ENCODE measurements at places on chromosomes 11 and 22. TPM values are rescaled to one million over a fixed set of nuclear protein-coding genes. Genes with fewer than 3 reads are reported as not detected.

The KRTAP5-7 gene
- not detected for total RNA-seq

The CRELD2 gene
- total RNA-seq: 79.7 TPM

The TANGO2 gene
- total RNA-seq: 26.2 TPM

The LGALS12 gene
- total RNA-seq: not detected

DNA sequence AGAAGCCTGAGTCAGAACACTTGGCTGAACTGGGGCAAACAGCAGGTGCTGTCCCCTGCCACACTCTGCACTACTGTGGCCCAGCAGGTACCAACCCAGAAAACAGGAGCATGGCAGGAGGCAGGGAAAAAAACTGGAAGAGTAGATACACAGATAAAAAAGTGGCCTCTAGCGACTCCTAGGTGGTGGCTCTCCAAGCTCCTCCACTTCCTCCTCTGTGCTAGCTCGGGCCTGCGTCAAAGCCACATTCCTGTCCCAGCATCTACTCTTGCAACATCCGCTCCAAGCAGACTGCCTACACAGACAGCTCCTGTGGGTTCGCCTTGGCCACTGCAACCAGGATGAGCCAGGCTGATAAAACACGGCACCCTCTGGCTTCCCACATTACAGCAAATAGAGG, 6.9 kb downstream of the OR8B12 start:
- H3K36me3 ChIP-seq: no peaks in the 10 kb centered on the region
- H3K4me1 ChIP-seq: peaks cover 7% of the 10 kb centered on the region
- DNase-seq: peak; percentile 65
- no peaks in the 10 kb centered on the region for H3K27me3 ChIP-seq

DNA sequence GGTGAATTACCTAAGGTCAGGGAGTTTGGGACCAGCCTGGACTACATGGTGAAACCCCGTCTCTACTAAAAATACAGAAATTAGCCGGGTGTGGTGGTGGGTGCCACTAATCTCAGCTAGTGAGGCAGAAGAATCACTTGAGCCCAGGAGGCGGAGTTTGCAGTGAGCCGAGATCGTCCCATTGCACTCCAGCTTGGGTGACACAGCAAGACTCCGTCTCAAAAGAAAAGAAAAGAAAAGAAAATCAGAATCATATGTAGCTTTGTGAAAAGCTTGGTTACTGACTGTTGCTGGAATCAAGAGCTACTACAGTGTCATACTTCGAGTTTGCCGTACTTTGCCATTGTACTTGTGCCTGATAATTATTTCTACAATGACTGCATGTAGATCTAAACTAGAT, 4.2 kb upstream of the TMEM135 start:
- DNase-seq: no peak
- no peak overlapping the region for H3K4me3 ChIP-seq
- H3K27ac ChIP-seq: no peak overlapping the region
- H3K4me1 ChIP-seq: peaks cover 9% of the 10 kb centered on the region
- no peaks in the 10 kb centered on the region for H3K36me3 ChIP-seq

DNA sequence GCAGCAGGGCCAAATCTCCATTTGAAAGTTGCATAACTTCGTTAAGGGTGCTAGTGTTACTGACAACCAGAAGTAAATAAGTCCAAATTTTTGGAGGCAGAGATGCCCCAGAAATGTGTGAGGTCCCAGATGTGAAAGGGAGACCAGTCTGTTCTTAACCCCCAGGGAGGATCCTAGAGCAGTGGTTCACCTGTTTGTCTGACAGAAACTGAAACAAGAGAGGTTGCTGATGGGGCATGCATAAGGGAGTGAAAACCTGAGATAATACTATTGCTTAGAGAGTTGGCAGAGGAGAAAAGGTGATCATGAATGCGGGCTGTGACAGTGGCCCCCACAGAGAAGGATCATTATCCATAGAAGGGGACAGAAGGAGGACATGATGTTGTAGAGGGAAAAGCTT, 3.8 kb downstream of the CBLIF start:
- H3K27me3 ChIP-seq: no peaks in the 10 kb centered on the region
- no peak for DNase-seq
- H3K36me3 ChIP-seq: no peaks in the 10 kb centered on the region
- H3K27ac ChIP-seq: no peak overlapping the region
- H3K4me3 ChIP-seq: no peak overlapping the region

DNA sequence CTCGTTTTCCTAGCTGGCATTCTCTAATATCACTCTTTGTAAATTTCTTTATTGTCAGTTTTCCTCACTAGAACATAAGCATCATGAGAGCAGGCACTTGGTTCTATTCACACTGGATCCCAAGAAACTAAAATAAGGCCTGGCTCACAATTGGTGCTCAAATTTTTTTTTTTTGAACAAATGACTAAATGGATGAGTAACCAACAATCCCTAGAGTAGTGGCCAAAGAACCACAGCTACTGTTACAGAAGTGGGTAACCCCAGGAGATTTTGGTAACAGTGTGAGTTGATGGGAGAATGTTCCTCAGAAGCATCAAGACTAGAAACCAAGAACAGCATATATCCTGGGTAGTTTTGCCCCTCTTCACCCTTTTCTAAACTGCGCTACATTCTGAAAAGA, 572.6 kb downstream of the INSC start:
- no peak for DNase-seq
- no peaks in the 10 kb centered on the region for H3K27me3 ChIP-seq
- H3K4me3 ChIP-seq: no peak overlapping the region

DNA sequence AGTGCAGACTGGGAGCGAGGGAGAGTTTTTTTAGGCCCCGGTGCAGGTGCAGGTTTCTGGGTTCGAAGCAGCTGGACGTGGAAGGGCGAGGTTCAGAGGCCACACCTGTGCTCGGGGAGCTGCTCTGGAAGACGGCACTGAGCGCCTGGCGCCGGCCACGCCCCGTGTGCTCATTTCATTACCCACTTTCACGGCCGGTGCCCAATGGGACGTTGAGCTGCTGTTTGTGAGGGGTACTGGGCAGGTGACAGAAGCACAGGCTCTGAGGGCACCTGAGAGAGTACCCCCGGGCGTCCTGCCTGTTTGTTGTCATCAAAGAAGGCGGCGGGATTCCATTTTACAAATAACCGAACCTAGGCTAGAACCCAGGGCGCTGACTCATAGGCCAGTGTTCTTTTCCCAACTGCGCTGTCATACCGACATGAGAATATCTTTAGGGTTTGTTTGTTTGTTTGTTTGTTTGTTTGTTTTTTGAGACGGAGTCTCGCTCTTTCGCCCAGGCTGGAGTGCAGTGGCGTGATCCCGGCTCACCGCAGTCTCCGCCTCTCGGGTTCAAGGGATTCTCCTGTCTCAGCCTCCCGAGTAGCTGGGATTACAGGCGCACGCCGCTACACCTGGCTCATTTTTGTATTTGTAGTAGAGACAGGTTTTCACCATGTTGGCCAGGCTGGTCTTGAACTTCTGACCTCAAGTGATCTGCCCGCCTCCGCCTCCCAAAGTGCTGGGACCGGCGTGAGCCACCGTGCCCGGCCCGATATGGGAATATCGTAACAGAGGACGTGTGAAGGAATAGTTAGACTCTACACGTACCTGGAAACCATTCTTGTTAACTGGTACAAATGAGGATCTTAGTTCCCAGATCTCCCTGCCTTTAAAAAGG, 16.6 kb upstream of the SPTBN2 start:
- H3K27ac ChIP-seq: peak overlapping the region; percentile 72
- no peaks in the 10 kb centered on the region for H3K27me3 ChIP-seq
- peak; percentile 66 for DNase-seq
- H3K36me3 ChIP-seq: no peaks in the 10 kb centered on the region

- H3K27ac ChIP-seq: no peak overlapping the region
- no peaks in the 10 kb centered on the region for H3K36me3 ChIP-seq
- H3K4me1 ChIP-seq: peaks cover 14% of the 10 kb centered on the region
- DNase-seq: peak; percentile 7
- H3K27me3 ChIP-seq: no peaks in the 10 kb centered on the region
Measured at GRCh38 chr22:50505776-50506610, 1.5 kb downstream of the LMF2 start.

- no peak overlapping the region for H3K27ac ChIP-seq
- H3K4me3 ChIP-seq: no peak overlapping the region
- peak; percentile 1 for DNase-seq
- peaks cover 13% of the 10 kb centered on the region for H3K4me1 ChIP-seq
Measured at GRCh38 chr22:38952281-38952993, 5.0 kb upstream of the APOBEC3A start.

GRCh38 chr22:22720201-22720723, 75.8 kb downstream of the GGTLC2 start:
- no peak overlapping the region for H3K27ac ChIP-seq
- H3K36me3 ChIP-seq: no peaks in the 10 kb centered on the region
- peak; percentile 41 for DNase-seq
- no peak overlapping the region for H3K4me3 ChIP-seq

GRCh38 chr11:9184516-9184915, 80.6 kb downstream of the DENND5A start:
- no peak overlapping the region for H3K4me3 ChIP-seq
- no peaks in the 10 kb centered on the region for H3K27me3 ChIP-seq
- DNase-seq: no peak
- H3K27ac ChIP-seq: no peak overlapping the region
- peaks cover 4% of the 10 kb centered on the region for H3K36me3 ChIP-seq
- no peaks in the 10 kb centered on the region for H3K4me1 ChIP-seq

DNA sequence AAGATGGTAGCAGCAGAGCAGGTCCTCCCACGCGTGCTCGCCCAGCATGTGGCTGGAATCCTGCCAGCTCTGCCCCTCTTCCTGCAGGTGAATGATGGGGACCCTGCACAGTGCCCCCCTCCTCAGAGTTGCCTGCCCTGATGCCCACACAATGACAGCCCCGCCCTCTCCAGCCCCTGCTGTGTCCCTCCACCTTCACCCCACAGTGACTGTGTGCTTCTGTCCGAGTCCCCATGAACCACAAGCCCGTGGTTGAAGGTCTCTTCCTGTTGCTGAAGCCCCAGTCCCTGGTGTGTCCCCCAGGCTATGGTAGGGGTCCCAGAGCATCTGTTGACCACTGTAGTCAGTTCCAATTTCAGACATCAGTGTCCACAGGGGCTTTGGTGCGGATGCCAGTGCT, 71.0 kb downstream of the BRD1 start:
- no peak overlapping the region for H3K4me3 ChIP-seq
- DNase-seq: no peak
- H3K27ac ChIP-seq: no peak overlapping the region
- no peaks in the 10 kb centered on the region for H3K4me1 ChIP-seq
- H3K36me3 ChIP-seq: no peaks in the 10 kb centered on the region

DNA sequence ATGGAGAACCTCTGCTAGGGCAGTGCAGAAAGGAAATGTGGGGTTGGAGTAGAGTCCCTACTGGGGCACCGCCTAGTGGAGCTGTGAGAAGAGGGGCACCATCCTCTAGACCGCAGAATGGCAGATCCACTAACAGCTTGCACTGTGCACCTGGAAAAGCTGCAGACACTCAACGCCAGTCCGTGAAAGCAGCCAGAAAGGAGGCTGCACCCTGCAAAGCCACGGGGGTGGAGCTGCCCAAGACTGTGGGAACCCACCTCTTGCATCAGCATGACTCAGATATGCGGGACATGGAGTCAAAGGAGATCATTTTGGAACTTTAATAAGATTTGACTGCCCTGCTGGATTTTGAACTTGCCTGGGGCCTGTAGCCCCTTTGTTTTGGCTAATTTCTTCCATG, 8.7 kb downstream of the TSKU start:
- H3K27ac ChIP-seq: peak overlapping the region; percentile 60
- no peaks in the 10 kb centered on the region for H3K27me3 ChIP-seq
- H3K36me3 ChIP-seq: no peaks in the 10 kb centered on the region
- H3K4me1 ChIP-seq: peaks cover 62% of the 10 kb centered on the region
- H3K4me3 ChIP-seq: no peak overlapping the region

DNA sequence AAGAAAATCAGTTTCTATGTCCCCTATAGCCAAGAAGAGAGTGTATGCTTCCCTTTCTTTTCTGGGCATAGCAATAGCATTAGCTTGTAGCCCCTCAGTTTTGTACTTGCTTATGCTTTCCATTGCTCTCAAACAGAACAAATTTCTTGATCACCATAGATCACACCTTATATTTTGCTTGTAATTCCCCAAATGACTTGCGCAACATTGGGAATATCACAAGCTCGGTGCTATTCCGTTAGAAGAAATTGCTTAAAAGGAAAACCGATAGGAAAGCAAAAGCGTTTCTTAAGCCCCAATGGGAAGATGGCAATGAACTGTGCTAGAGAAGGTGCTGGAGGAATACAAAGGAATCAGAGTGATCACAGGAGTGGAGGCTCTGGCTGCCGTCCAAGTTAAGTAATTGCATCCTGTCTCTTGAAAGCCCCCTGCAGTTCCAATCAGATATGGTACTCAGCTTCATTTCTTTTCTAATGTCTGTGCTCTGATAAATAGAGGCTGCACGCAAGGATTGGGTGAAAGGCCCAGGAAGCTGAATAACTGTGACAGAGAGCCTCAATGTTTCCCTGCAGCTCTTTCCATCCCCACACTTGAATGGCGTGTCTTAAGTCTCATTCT, 182.1 kb upstream of the KIRREL3 start:
- H3K36me3 ChIP-seq: no peaks in the 10 kb centered on the region
- H3K4me3 ChIP-seq: no peak overlapping the region
- H3K4me1 ChIP-seq: no peaks in the 10 kb centered on the region
- no peak for DNase-seq

- H3K4me1 ChIP-seq: no peaks in the 10 kb centered on the region
- DNase-seq: no peak
- no peaks in the 10 kb centered on the region for H3K36me3 ChIP-seq
- no peak overlapping the region for H3K27ac ChIP-seq
- no peaks in the 10 kb centered on the region for H3K27me3 ChIP-seq
Measured at GRCh38 chr11:88252208-88252607, 77.0 kb upstream of the RAB38 start.

DNA sequence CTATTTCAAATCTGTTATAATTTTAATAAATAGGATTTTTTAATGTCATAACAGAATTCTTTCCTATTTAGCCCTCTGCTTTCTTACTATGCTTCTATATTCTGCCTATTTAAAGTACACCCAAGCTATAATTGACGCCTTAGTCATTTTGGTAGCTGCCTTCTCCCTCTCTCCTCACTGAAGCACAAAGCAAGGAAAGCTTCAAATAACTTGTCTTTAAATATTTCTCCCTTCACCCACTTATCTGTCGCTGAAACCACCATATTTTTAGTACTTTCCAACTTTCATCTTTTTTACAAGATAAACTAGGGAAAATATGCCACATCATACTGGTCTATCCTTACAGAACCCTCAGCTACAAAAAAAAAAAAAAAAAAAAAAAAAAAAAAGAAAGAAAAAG, 127.9 kb downstream of the ENTHD1 start:
- H3K4me1 ChIP-seq: no peaks in the 10 kb centered on the region
- no peak overlapping the region for H3K4me3 ChIP-seq
- peaks cover 4% of the 10 kb centered on the region for H3K27me3 ChIP-seq
- no peak for DNase-seq
- H3K36me3 ChIP-seq: no peaks in the 10 kb centered on the region

DNA sequence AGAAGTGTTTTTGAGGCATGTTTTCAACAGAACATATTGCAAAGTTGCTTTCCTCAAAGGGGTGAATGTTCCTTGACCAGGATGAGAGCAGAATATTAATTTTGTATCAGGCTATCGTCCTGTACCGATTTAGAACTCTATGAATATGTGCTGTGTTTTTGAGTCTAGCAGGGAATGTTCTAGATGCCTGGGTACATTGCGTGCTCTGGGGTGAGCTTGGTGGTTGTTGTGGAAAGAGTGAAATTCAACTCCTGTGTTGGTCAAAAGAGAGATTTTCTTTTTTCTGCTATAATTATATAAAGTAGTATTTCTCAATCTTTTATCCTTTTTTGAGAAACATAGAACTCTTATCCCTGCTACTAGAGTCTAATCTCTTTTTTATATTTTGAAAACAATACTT, 51.2 kb upstream of the OR4B1 start:
- no peak overlapping the region for H3K4me3 ChIP-seq
- no peaks in the 10 kb centered on the region for H3K4me1 ChIP-seq
- no peaks in the 10 kb centered on the region for H3K27me3 ChIP-seq
- no peaks in the 10 kb centered on the region for H3K36me3 ChIP-seq
- H3K27ac ChIP-seq: peak overlapping the region; percentile 72

- H3K27ac ChIP-seq: peak overlapping the region; percentile 94
- no peaks in the 10 kb centered on the region for H3K36me3 ChIP-seq
- no peaks in the 10 kb centered on the region for H3K27me3 ChIP-seq
- peaks cover 59% of the 10 kb centered on the region for H3K4me1 ChIP-seq
- no peak overlapping the region for H3K4me3 ChIP-seq
- peak; percentile 87 for DNase-seq
Measured at GRCh38 chr22:42994917-42995562, 19.9 kb downstream of the PACSIN2 start.

All from hepatocyte (in vitro differentiated cells).